Activated T-cell treated with anti-CD3 and anti-CD28 coated beads, Interleukin-2, amount 50 U/mL, for 1 hour (primary cell): ENCODE measurements at places on chromosomes 1 and 21.

DNA sequence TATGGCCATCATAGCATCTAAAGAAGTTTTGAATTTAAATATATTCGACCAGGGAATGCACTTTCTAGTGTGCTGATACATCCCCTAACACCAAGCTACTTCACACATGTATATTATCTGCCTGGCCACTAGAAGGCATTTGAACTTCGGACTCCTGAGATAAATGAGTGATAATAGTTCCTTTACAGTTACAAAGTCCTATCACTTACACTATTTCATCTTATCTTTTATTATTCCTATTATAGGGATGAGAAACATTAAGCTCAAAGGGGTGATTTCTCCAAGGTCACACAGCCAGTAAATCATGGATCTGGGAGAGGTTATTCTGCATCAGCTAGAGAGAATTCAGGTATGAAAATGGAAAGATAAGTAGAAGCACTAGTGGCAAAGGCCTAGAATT lies 40.3 kb downstream of the GPATCH2 start:
- DNase-seq, result no peak

DNA sequence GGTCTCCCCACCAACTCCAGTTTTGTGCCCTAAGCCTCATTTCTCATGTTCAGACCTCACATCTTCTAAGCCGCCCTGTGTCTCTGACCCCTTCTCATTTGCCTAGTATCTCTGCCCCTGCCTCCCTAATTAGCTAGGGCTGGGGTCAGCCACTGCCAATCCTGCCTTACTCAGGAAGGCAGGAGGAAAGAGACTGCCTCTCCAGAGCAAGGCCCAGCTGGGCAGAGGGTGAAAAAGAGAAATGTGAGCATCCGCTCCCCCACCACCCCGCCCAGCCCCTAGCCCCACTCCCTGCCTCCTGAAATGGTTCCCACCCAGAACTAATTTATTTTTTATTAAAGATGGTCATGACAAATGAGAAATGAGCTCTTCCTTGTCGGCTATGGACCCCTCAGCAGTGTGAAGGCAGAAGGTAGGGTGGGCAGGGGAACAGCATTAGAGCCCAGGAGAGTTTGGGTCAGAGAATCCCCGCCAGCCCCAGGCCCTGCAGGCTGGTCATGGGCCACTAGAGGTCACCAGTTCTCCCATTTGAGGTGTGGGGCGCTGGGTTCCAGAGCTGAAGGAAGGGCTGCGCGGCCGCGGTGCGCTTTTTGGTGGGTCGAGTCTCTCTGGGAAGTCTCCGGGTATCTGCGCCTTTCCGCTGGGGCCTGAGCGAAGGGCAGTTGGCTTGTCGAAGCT lies 11.5 kb downstream of the ADAMTSL4 start:
- DNase-seq, result peak; percentile 84

GRCh38 chr1:243557866-243558265 lies 292.2 kb downstream of the AKT3 start:
- DNase-seq, result no peak

DNA sequence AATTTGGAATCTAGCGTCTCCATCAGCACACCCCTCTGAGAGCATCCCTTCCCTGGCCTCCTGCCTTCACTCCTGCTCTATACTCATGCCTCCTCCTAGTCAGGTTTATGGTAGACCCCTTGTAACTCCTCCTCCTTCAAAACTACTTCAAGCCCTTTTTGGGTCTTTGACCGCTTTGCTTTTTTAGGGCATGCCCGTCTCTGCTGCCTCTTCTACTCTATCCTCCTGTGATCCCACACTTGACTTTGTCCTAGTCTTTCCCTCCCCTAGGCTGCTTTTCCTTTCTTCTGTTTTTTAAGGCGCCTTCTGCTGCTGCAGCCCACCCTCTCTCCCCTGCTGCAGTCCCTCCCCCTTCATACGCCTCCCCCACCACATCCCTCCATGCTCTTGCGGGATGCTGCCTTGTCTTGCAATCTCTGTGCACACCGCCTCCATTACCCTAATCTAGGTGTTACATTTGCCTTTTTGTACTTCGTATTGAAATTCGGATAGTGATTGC lies 1.5 kb downstream of the SNX27 start:
- no peak for DNase-seq

DNA sequence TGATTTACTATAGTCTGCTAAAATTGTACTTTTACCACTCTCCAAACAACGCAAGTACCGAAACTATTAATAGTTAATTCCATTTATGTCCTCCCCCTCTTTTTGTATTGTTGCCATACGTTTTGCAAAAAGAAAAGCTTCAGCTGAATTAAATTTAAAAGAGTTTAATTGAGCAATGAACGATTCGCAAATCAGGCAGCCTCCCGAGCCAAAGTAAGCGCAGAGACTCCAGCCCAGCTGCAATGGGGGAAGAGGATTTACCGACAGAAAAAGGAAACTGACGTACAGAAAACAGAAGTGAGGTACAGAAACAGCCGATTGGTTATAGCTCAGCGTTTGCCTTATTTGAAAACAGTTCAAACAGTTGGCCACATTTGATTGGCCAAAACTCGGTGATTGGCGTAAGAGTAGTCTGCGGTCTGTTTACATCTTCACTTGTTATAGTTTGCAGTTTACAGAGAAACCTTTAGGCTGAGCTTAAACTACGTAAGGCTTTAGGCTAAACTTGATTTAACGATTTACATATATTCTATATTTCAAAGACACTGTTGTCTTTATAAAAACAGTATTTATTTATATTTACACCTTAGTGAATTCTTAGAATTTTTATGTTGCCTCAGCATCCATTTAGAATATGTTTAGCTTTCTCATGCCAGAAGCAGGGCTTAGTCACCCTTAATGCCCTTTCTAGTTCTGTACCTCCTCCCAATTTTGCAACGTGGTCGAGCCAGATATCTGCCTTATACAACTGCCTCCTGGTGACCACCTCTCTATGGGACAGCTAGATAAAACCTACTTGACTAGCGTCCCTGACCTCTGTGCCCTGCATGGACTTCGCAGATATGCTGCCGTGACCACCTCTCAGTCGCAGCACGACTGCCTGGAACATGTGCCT lies 23.8 kb downstream of the CR1 start:
- no peak for DNase-seq

GRCh38 chr1:176577646-176578197 lies 114.7 kb downstream of the PAPPA2 start:
- DNase-seq, result no peak

DNA sequence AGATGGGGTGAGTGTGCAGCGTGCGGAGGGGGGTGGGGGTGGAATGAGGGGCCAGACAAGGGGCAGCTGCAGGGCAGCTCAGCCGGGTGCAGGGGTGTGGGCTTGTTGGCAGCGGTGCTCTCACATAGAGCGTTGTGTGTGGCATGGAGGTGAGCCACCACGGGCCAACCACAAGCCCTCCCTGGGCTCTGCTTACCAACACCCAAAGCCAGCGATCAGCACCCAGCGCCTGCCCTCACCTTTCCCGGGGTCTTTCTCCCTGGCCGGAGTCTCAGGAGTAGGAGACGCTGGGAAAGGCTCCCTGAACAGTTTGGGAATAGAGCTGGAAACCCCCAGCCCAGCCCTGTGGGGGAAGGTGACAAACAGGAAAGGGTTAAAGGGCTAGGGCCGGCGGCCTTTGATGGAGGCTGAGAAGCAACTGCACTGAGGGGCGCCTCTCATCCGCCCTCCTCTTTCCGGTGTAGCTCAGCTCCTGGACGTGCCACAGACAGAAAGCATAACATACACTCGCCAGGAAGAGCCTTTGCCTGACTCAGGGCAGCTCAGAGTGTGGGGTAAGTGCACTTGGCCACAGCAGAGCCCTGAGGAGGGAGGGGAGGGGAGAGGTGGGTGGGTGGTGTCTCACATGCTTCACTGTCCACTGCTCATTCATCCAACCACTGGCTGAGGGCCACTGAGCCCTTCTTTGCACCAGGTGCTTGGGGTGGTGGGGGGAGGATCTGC lies 577 bp downstream of the IKBKE start:
- peak; percentile 47 for DNase-seq

- no peak for DNase-seq
Measured at GRCh38 chr1:30599721-30600120, 123.7 kb downstream of the MATN1 start.

DNA sequence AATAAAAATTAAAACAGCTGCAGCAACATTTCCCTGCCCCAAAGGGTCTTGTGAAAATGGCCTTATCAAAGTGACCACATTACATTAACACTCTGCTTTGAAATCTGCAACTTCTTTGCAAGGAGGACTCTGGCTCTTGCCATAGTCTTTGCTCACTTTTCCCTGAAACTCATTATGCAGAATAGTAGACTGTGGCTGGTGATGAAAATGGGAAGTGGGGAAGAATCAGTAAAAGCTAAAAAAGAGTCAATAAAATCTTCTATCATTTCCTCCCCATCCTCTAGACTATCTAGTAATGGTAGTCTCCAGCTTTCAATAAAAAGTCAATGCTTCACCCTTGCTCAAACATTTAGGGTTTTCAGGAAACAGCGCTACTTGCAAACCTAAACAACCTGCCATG lies 18.6 kb upstream of the NUP133 start:
- DNase-seq, result no peak

DNA sequence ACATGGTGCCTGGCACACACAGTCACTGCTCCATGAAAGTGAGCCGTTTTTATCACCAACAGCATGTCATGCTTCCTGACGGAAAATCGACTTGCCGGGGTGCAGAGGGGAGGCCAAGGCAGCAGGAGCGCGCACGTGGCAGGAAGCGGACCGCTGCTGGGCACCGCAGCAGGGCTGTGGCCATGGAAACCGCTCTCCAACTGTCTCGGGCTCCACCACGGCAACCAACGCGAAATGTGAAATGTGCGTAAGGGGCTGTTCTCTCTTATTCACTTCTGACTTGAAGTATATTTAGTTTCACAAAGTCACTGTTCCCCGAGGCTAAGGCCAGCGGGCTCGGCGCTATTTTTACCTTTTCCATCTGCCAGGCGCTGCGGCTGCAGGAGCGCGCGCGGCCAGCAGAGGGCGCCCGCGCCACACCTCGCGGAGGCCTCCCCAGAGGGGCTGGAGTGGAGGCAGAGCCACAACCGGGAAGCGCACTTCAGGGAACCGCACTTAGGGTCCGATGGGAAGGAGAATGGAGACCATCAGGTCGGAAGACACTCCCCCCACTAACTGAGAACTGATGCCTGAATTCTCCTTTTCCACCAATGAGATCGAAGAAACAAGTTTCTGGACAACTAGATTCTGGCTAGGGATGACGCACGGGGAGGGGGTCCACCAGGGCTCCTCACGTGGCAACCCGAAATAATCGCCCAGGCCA lies 19.7 kb downstream of the RCC2 start:
- DNase-seq, result peak; percentile 81

DNA sequence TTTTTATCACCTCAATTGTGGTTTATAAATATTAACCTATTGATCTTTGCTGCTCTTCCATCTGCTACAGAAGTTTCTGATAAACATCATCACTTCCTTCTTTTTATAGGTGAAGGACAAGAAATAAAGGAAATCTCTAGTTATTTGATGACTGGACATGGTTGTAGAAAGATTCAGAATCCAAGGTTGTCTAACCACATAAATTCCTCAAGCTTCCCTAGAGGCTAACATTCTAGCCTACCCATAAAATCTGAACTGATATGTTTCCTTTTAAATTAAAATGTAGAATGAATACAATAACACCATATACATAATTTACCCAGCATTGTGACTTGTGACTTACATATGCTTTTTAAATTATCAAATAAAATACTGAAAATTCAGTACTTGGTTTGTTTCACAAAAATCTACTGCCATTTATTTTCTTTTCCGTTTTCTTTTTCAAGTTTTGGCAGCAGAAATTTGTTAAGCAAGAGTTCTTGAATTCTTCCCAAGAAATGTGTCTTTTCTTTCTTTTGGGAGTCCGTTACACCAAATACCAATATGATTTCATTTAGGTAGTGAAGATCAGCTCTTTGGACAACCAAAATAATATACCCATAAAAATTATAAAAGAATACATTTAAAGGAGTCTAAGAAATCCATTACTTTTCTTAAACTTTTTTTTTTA lies 513.2 kb upstream of the ADGRL2 start:
- no peak for DNase-seq

DNA sequence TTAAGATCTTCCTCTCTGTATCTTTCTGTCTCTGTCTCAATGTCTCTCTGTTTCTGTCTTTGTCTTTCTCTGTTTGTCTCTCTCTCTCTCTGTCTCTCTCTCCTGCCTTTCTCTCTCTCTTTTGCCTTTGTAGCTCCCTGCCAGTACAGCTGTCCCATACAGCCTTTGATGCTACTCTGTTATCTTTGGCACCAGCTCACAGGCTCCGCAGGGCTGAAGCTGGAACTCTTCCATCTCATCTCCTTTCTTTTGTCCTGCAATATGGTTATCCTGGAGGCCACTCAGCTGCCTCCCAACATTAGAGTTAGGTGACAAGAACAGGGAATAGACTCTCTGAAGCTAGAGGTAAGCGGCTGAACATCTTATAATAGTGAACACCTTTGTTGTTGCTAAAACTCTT lies 354.3 kb upstream of the NEGR1 start:
- no peak for DNase-seq

DNA sequence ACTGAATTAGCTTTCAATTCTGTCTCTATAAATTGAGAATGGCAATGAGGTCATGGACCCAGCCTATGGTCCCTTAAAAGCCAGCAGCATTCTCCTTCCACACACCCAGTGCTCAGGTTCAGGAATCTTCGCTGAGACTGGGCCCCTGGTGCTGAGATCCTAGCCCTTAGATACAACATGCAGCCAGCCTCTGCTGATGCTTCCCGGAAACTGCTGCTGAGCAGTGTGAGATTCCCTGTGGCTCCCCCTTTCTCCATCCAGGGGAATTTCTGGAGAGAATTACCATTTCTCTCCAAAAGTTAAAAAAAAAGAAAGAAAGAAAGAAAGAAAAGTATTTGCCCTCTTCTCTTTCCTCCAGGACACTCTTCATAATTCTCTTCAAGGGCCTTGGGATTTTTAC lies 31.7 kb upstream of the RALGPS2 start:
- DNase-seq, result no peak

DNA sequence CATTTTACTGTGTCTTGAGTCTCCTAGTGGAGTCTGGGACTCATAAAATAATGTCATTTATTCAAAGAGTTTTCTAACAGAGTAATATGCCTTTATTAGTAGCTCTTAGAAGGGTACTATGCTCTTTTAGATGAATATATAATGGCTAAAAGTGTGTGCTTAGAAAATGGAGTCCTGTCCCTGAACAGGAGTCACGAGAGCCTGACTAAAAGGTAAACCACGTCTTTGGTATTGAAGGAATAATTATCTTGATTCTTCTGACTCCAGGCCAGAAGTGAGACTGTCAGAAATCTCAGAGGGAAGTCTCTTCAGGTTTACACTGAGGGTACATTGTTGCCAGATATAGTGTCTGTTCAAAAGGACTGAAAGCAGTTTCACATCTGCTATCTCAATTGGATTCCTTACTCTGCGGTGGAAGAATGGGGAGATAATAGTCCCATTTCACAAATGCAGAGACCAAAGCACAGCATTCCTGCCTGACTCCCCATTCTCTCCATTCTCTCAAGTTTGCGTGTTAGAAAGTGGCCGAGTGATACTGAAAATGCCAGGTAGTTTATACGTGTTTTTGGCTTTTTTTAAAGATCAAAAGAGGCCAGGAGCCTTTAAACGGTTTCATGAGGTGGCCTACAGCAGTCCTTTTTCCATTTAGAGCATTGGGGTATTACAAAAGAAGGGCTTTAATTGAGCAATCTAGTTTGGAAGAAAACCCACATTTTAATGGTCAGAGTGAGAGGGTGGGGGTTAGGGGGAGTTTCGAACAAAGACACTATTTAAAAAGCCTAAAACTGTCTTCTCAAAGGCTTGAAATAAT lies 176.6 kb downstream of the VPS13D start:
- DNase-seq, result no peak

GRCh38 chr1:216721863-216722262 lies 1.4 kb downstream of the ESRRG start:
- no peak for DNase-seq

- no peak for DNase-seq
Measured at GRCh38 chr1:1965546-1965945, 38.0 kb downstream of the CFAP74 start.
